ENCODE measurements at places on chromosomes 2 and 18.

- DNase-seq = no peak
Measured at GRCh38 chr2:30074023-30074422, 72.8 kb upstream of the YPEL5 start.

- DNase-seq = no peak
Measured at GRCh38 chr2:68284896-68285295, 32.6 kb upstream of the PPP3R1 start.

GRCh38 chr2:134836986-134837385 lies 1.4 kb upstream of the ACMSD start:
- no peak for DNase-seq

GRCh38 chr18:78518805-78519204 lies 460.8 kb upstream of the SALL3 start:
- DNase-seq = no peak

DNA sequence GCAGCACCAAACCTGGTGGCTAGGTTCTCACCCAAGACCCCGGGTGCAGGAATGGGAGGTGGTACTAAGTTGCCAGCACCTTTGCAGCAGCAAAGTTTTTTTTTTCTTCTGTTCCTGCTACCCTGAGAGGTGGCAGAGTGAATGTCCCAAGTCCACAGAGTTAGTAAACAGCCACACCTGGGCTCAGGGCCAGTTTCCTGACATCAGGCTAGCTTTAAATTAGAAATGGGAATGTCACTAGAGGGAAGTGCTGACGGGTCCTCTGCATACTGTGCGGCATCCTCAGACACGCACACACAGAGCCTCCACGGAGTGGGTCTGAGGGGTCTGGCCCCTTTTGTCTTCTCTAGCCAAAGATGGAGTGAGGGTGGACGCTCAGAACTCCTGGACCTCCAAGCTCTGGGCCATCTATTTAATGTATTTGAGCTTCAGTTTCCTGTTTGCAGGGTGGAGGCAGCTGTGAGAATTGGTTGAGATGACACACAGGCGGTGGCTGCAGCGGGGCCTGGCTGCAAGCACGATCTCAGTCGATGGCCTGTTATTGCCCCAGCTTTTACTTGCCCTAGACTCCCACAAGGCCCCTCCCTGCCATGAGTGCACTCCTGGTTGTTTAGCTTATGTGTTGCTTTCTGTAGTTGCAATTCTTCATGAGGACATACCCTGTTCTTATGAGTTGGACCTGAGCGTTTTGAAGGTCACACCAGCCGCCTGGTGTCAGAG lies 751.4 kb upstream of the HS6ST1 start:
- no peak for DNase-seq

- DNase-seq = no peak
Measured at GRCh38 chr18:44920441-44920840, 239.8 kb downstream of the SETBP1 start.

GRCh38 chr2:62227386-62228075 lies 31.6 kb downstream of the B3GNT2 start:
- DNase-seq = no peak

DNA sequence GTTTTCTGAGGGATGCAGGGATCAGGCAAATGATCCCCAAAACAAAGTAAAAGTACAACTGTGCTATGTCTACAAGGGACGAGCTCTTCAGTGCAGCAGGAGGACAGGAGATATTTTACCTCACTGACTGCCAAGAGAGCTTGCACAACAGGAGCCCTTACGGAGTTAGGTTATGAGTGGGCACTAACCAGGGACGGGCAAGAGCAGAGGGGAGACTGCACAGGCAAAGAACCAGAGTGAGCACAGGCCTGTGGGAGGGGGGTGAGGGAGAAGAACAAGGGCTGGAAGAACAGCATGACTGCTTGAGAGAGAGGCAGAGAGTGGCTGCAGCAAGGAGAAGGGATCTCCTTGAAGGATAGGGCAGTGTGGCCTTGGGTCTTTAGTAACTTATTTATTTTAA lies 101.1 kb upstream of the PID1 start:
- no peak for DNase-seq

GRCh38 chr2:231168460-231169139 lies 29.8 kb upstream of the ARMC9 start:
- no peak for DNase-seq

DNA sequence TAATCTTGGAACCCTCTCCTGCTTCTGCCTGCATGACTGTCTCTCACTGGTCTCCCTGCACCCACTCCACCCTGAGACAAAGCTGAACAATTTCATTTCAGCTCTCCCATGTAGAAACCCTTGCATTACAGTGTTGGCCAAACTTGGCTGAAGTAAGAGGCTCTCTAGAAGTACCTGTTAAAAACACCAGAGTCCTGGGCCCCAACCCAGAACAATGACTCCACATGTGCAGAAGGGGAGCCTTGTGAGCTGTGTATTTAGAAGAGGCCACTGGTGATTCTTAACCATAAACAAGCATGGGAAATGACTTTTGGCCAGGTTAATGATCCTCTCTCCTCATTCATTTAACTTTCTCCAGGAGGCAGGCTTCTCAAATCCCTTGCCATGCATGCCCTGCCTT lies 254.8 kb downstream of the SETBP1 start:
- no peak for DNase-seq

DNA sequence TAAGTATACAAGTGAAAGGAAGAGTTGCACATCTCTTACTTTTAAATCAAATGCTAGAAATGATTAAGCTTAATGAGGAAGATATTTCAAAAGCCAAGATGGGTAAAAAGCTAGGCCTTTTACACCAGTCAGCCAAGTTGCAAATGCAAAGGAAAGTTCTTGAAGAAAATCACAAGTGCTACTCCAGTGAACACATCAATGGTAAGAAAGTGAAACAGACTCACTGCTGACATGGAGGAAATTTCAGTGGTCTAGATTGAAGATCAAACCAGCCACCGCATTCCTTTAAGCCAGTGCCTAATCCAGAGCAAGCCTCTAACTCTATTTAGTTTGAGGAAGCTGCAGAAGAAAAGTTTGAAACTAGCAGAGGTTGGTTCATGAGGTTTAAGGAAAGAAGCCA lies 79.1 kb downstream of the RBBP8 start:
- DNase-seq = no peak

- DNase-seq = no peak
Measured at GRCh38 chr18:68418881-68419280, 296.0 kb downstream of the TMX3 start.

GRCh38 chr2:18404708-18405107 lies 155.7 kb downstream of the RDH14 start:
- DNase-seq = no peak

DNA sequence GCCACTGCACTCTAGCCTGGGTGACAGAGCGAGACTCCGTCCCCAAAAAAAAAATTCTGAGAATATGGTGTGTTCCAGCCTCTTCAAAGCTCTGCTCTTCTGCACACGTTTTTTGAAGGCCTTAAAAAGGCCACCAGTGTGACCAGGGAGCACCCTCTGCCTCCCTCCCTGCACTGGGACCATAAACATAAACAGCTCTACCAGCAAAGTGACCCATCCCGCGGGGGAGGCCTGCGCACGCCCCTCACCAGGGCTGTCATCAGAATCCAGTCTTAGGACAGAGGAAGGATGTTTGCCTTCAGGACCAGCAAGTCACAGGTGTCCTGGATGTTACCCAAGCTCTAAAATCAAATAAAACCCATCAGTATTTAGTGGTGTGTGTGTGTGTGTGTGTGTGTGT lies 23.2 kb upstream of the B3GNT7 start:
- DNase-seq = no peak

DNA sequence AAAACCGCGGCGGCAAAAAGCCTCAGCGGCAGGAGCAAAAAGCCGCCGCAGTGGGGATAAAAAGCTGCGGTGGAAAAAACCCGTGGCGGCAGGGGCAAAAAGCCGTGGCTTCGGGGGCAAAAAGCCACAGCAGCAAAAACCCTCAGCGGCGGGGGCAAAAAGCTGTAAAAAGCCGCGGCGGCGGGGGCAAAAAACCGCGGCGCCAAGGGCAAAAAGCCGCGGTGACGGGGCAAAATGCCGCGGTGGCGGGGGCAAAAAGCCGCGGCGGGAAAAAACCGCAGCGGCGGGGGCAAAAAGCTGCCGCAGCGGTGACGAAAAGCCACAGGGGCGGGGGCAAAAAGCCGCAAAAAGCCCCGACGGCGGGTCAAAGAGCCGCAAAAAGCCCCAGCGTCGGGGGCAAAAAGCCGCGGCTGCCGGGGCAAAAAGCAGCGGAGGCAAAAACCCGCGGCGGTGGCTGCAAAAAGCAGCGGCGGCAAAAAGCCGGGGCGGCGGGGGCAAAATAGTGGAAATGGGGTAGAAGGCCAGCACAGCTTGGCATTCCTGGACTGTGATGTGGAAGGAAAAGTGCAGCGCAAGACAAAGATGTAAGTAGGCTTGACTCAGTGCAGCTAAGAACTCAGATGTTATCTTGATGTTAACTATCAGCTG lies 151.8 kb downstream of the ANKRD30BL start:
- no peak for DNase-seq

DNA sequence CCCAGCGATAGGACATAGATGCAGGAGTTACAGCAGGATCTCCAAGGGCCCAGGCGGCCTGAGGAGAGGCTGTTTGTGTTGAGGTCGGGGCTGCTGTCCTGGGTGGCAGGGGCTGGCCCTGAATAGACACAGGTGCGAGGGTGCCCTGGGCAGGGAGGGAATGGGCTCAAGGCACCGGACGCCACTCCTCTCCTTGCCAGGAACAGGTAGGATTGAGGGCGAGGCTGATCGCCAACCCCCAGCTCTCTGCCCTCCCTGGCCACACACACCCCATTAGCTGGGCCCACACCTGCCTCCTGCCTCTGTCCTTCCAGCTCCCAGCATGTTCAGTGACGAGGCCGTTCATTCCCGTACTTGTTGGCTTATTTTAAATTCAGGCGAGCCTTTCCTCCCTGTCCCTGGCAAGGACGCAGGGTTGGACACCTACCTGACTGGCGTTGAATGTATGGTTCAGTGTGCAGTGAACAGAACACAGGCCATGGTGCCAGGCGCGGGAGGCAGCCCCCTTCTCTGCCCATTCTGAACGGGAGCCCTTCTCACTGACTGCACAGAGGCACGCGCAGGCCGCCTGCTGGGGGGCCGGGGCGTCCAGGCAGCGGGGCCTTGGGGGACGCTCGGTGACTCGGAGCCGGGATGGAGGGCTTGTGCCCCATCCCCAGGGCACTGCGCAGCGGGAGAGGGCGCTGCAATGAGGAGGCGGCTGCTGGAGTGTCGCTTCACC lies 41.3 kb upstream of the SNED1 start:
- DNase-seq = no peak

- DNase-seq = no peak
Measured at GRCh38 chr2:110113961-110114591, 1.5 kb downstream of the MALL start.

- DNase-seq = no peak
Measured at GRCh38 chr18:35289293-35289692, 736 bp downstream of the ZSCAN30 start.

DNA sequence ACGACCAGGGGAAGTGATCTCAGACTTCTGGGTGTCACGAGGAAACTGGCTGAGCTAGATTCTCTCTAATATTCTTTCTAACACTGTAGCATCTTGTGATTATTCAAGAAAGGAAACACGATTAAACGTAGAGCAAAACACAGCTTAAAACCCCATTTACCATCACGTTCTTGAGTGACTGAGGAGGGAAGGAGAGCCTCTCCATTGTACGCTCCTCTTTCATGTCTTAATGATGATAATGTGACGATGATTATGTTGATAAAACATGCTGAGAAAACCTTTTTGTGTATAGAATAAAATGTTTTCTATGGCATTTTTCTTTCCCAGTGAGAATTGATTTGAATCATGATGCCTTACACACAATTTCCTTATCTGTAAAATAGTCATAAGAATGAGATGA lies 705.6 kb upstream of the ID2 start:
- no peak for DNase-seq

GRCh38 chr2:72603481-72603880 lies 222.4 kb downstream of the EXOC6B start:
- DNase-seq = no peak

GRCh38 chr2:88250404-88250803 lies 80.3 kb downstream of the THNSL2 start:
- no peak for DNase-seq

DNA sequence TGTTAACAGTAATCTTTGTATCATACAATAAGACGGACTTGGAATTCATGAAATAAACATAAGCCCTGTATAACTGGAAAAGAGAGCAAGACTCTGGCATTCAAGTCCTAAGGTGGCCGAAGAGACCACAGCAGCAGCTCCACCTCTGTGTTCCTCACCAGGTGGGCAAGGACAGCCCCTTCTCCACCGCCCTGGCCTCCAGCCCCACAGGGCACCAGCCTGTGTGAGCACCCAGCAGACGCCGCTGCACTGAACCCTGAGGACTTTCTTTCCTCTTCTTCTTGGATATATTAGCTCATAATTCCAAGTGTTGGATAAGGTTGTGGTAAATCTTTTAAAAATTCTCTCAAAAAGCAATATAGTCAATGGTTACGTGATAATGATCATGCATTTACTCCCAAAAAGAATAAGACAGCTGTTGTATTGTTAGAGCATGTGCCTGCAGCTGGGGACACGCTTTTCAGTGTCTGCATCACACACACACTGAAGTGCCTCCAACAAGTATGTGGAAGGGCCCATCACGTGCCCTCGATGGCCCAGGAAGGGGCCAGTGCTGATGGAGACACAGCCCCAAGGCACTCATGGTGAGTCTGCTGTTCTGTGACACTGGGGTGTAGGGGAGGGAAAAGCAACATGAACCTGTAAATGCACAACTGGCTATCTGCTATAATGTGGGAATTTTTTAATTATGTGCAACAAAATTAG lies 26.8 kb downstream of the FAM178B start:
- no peak for DNase-seq

- DNase-seq = no peak
Measured at GRCh38 chr2:201152517-201152916, 30.4 kb upstream of the CASP10 start.

DNA sequence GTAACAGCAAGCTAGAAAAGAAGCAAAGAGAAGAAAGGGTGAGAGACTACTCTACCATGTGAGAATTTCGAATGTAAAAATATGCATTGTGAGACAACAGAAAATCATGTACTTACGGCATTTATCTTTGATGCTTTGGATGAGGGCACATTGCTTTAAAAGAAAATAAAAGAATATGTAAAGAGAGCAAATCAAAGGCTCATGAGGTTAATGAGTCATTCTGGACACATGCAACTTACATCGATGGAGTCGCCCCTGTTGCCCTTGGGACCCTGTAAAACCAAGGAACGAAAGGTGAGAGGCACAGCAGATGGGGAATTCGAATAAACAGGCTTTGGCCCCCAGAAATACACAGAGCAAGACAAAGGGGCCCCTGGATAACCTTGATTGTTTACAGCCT lies 69.0 kb downstream of the COL6A3 start:
- DNase-seq = no peak

Measured in activated CD8-positive, alpha-beta memory T cell treated with anti-CD3 and anti-CD28 coated beads for 4 hours (primary cell).